Activated T-helper 1 cell treated with anti-CD3 and anti-CD28 coated beads, Interleukin-12 subunit alpha, Interleukin-12 subunit beta, Interleukin-2, Interleukin-4 antibody, amounts not matched to agents 30 ng/mL and 10 ng/mL and 1 ng/mL, durations not matched to agents 14 hours and 24 hours and 36 hours (primary cell): ENCODE measurements at places on chromosomes 5 and 9. TPM values are rescaled to one million over a fixed set of nuclear protein-coding genes. Genes with fewer than 3 reads are reported as not detected.

GRCh38 chr5:132498152-132498551, 7.6 kb upstream of the IRF1 start:
- H3K27me3 ChIP-seq = peaks cover 1% of the 10 kb centered on the region
- peaks cover 69% of the 10 kb centered on the region for H3K4me1 ChIP-seq
- no peak for DNase-seq

GRCh38 chr9:33101104-33101951, 24.9 kb upstream of the SMU1 start:
- no peak for DNase-seq
- no peak overlapping the region for H3K27ac ChIP-seq
- no peak overlapping the region for H3K4me3 ChIP-seq
- H3K36me3 ChIP-seq = peaks cover 8% of the 10 kb centered on the region
- peaks cover under 1% of the 10 kb centered on the region for H3K4me1 ChIP-seq

DNA sequence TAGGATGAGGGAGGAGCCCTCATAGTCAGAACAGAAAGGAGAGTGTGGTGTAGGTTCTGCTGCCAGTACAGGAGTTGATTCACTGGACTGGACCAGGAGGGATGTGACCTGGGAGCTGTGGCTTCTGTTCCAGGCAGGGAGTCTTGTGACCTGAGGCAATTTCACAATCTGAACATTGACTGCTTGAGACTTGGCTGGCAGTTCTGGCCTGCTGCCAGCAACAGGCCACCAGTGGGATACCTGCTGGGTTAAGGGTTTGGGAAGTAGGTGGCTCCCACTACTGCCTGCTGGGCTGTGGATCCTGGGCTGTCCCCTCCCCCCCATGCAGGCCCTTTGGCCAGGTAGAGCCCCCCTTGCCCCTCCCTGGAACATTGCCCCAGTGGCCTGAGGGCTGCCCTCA, 268.6 kb upstream of the ARRDC3 start:
- DNase-seq = no peak
- no peak overlapping the region for H3K27ac ChIP-seq
- H3K4me1 ChIP-seq = no peaks in the 10 kb centered on the region
- no peak overlapping the region for H3K4me3 ChIP-seq

- peaks cover 6% of the 10 kb centered on the region for H3K4me1 ChIP-seq
- no peak for DNase-seq
- H3K27me3 ChIP-seq = peaks cover 2% of the 10 kb centered on the region
- H3K27ac ChIP-seq = no peak overlapping the region
- H3K4me3 ChIP-seq = no peak overlapping the region
These were observed 174.7 kb downstream of the HMHB1 start for GRCh38 chr5:143986516-143987212.

GRCh38 chr5:110087829-110088228, 398.1 kb downstream of the MAN2A1 start:
- DNase-seq = no peak
- H3K36me3 ChIP-seq = peaks cover 3% of the 10 kb centered on the region
- H3K27ac ChIP-seq = peak overlapping the region; percentile 86
- peak overlapping the region; percentile 3 for H3K4me3 ChIP-seq
- H3K4me1 ChIP-seq = peaks cover 45% of the 10 kb centered on the region
- no peaks in the 10 kb centered on the region for H3K27me3 ChIP-seq

Gene CTSL
- 1.5 and 2.5 TPM in 2 replicates for total RNA-seq
